ENCODE measurements at places on chromosomes 11 and 22.

DNA sequence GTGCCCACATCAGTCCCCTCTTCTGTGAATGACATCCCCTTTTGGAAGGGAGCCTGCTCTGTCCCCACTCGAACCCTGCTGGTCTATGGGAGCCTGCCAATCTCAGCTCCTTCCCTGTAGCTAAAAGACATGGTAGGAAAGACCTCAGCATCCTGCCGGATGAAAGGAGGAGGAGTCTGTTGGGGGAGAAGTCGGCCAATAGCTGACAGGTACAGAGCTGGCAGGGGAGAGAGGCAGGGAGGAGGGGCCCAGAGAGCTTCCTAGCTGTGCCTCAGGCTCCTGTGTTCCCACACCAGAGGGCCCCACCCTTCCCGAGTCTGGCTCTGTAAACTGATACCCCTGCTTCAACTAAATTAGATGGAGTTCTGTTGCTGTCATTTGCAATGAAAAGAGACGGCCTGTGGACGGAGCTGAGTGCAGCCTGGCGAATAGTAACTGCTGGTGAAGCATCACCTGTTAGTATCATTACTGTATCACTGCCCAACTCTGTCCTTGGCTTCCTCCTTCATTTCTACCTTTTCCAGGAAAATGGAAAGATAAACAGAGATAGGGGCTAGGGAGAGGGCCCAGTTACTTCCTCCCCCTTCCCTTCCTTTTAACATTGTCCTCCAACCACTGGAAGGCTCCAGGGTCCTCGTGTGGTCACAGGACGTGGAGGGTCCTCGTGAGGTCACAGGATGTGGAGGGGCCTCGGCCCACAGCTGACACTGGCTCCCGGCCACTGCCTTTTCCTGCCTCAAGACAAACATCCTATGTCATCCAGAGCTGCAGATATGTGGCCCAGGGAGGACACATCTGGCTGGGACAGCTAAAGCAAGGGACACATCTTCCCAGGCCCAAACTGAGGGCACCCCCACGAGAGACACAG lies 15.1 kb downstream of the FXYD6 start:
- DNase-seq, result no peak

GRCh38 chr11:68213135-68213515 lies at the start of gene KMT5B:
KMT5B (minus strand) TSS chr11:68213296; CDS start chr11:68190076, 23,220 bp downstream.
- DNase-seq, result no peak

GRCh38 chr11:59225017-59225416 lies 12.3 kb upstream of the MPEG1 start:
- DNase-seq, result no peak

DNA sequence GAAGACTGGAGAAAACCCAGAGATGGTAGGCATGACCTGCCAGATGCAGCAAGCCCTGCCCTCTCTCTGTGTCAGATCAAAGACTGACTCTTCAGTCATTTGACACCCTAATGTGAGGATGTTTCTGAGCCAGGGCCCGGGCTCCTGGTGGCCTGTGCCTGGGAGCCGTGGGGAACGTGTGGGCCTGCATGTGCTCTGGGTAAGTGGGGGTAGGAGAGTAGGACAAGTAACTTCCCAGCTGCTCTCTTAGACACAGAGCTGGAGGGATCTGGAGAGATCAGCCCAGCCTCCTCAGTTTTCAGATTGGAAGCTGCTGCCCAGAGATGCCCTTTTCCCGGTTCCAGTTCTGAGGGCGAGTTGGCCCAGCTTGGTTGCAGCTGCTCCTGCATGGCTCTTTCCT lies 110.8 kb downstream of the TEAD1 start:
- no peak for DNase-seq

GRCh38 chr22:39182478-39183030 lies 30.1 kb upstream of the CBX7 start:
- DNase-seq, result no peak

DNA sequence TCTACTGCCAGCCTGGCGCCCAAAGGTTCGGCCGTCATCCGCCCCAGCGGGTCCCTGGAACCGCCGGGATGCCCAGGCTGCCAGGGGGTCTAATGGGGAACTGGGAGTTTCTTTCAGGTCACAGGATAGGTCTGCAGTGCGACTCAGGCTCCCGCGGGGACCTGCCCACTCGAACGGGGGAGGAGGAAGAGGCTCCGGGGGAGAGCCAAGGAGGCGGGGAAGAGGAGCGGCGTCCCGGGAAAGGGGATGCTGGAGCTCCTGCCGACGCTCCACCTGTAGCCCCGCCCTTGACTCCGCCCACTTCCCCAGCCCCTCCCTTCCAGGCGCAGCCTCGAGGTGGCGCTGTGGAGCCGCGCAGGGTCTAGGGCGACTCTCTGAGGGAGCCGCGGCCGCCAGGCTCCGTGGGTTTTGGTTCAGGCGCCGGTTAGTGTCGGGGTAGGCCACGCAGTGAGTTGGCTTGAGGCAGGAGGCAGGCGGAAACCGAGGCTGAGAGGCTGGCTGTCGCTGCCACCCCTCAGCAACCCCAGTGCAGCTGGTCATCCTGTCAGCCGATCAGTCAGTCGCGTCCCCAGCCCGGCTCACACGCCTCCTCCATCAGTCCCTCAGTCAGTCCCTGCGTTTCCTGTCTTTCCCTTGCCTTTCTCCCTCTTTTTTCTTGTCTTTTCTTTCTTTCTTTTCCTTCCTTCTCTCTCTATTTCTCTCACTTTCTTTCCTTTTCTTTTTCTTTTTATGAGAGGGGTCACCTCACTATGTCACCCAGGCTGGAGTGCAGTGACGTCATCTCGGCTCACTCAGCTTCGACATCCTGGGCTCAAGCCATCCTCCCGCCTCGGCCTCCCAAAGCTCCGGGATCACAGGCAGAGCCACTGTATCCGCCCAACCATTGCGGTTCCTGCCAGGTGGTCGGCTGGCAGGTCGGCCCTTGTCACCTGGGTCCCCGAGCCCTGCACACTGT lies 26.4 kb downstream of the YWHAH start:
- no peak for DNase-seq

- no peak for DNase-seq
Observed at GRCh38 chr11:126104420-126104819, 41.8 kb upstream of the CDON start.

GRCh38 chr11:14584595-14584994 lies 59.0 kb upstream of the PDE3B start:
- DNase-seq, result no peak

DNA sequence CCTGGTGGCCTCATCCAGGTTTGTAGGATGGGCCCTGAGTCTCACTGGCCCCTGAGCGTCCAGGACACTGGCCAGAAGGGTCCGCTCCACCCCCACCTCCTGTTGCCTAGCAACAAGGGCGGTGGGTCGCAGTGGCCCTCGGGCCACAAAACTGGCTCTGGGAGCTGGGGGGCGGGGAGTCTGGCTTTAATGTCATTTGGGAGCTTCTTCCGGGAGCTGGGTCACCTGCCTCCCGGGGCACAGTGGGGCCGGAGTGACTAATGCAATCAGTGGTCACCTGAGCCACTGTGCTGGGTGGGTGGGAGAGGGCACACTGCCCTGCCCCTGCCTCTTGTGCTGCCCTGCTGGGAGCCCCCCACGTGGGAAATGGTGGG lies 2.6 kb downstream of the TH start:
- DNase-seq, result no peak

DNA sequence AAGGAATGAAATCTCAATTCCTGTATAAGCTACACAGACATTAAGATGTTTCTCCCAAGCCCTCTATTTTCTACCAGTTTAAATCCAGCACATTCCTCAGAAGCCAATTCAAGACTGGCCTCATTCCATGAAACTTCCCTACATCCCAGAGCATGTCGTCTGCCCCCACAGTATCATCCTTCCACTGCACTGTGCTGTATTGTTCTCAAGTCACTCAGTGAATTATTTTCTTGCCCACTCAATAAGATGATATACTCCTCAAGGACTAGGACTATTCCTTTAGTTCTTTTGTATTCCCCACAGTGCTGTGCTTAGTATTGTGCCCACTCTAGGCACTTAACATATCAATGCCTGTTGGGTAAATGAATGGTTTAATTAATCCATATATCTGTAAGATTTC lies 203.1 kb upstream of the BLID start:
- DNase-seq, result no peak
